Caki2 (cell line): ENCODE measurements at places on chromosomes 13 and 19.

GRCh38 chr13:39968646-39969475, 313.4 kb downstream of the COG6 start:
- DNase-seq, result no peak

DNA sequence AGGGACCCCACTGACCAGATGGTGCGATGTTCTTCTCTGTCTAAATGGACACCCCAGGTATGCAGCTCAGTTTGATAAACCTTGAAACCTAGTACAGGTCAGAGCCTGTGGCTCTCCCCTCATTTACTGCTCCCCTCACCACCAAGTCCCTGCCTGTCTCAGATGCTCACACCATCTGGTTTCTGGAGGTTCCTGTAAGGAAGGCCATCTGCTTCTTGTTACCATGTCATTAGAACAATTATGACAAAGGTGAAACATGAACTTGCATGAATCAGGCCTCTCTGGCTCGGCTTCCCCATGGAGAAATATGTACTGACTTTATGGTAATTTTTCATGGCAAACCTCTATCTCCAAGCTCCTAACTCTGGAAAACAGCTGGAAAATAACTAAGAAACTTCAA, 965.7 kb downstream of the UQCRFS1 start:
- no peak for DNase-seq

DNA sequence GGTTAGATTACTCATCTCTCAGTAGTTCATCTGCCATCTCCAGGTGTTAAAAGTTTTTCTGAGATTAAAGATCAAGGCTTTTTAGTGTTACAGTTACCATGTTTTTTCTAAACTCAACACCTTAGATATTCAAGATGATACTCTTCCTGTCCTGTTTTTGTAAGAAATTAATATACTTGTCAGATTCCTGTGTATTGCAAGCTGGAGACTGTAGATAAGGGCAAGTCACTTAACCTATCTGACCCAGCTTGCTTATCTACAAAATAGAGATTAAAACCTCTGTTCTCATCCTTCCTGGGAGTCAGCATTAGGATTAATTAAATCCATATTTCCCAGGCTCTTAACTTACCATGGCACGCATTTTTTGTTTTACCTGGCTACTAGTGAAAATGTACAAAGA, 25.2 kb downstream of the SUGT1 start:
- no peak for DNase-seq

DNA sequence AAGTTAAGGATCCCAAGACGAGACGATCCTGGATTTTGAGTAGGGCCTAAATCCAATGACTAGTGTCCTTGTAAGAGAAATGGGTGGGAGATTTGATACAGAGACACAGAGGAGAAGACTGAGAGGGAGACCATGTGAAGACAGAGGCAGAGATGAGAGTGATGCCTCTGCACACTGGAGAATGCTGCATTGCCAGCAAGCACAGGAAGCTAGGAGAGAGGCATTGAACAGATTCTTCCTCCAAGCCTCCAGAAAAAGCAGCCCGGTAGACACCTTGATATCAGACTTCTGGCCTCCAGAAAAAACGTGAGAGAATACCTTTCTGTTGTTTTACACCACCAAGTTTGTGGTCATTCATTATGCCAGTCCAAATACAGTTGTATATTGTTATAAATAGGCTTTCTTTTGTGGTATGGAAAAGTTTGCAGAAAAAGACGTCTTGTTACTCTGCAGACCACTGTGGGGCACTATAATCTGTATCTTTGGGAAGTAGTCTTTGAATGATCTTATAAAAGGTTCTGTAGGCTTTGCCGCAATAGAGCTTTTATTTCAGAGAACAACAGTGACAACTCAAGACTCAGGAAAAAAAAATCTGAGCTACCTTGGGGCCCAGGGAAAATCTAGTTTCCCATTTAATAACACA, 17.9 kb upstream of the RFC3 start:
- no peak for DNase-seq

DNA sequence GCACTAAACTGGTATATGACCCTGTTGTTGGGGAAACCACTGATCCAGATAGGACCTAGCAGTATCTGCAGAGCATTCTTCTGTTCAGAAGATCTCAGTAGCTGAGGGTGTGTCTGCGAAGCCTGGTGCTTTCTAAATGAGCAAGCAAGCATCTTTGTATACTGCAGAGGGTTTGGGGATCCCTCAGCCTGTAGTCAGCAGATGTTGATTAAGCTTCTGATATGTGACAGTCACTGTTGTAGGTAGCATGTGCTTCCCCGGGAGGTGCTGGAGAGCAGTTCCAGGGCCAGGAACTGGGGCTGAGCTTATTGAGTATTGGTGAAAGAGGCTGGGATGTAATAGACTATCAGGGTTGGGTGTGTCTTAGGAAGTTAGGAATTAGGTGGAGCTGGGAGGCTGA, 1.5 kb downstream of the SCAF1 start:
- DNase-seq, result no peak

- no peak for DNase-seq
These were observed 275.2 kb upstream of the GPC6 start for GRCh38 chr13:92951273-92951890.
